Stimulated activated CD8-positive, alpha-beta memory T cell treated with anti-CD3 and anti-CD28 coated beads, Interleukin-15, amount 100 ng/mL, for 24 hours (primary cell): ENCODE measurements at places on chromosomes 4 and X.

DNA sequence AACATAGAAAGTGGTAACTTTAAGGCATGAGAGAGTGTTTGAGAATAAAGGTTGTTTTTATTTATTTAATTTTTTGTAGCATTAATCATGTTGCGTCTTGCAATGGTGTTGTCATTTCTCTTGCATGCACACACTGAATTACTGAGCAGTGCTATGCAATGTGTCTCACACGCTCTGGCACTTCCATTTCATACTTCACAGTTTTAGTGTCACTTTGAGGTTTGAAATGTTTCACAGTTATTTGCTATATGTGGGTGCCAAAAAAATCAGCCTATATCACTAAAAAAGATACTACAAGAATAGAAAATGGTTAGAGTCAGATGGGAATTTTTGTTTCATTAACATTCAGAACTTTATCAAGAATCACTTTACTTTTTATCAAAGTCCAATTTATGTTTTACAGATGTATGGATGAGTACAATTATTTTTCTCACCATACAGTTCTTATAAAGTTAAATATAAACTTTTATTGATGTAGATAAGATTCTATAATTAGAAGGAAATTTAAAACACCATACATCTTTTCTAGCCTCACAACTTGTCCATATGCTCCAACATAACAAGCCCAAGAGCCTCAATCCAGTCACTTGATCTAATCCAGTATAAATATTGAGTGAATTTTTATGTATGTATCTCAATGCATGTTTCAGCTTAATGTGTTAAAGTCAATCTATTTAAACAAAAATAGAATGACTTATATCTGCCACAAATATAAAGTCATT is 114.0 kb downstream of the IQCM start:
- no peak for DNase-seq

GRCh38 chr4:121685257-121685656 is 11.5 kb downstream of the ANXA5 start:
- no peak for DNase-seq

- DNase-seq = no peak
These were observed 39.0 kb upstream of the RASL11B start for GRCh38 chr4:52822972-52823701.

DNA sequence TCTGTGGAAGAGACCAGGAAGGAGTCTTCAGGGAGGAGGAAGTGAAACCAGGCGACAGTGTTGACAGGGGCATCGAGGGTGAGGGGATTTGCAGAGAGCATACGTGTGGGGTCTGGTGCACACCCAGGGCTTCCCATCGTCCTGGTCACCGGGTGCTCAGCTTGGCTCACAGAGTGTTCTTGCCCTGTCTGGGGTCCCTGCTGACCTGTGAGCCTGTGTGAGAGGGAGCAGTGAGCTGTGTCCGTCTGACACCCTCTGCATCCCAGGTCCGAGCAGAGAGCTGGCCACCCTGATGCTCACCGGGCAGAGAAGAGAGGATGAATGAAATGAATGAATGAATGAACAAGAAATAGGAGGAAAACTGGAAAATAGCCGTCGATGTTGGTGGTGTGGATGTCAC is 46.5 kb downstream of the CPZ start:
- DNase-seq = no peak

- no peak for DNase-seq
These were observed 74.6 kb upstream of the SH3RF1 start for GRCh38 chr4:169345316-169345721.

- DNase-seq = no peak
These were observed 5.8 kb downstream of the CPE start for GRCh38 chr4:165384598-165384997.

GRCh38 chr4:120000591-120001296 is 65.9 kb downstream of the MAD2L1 start:
- DNase-seq = no peak

DNA sequence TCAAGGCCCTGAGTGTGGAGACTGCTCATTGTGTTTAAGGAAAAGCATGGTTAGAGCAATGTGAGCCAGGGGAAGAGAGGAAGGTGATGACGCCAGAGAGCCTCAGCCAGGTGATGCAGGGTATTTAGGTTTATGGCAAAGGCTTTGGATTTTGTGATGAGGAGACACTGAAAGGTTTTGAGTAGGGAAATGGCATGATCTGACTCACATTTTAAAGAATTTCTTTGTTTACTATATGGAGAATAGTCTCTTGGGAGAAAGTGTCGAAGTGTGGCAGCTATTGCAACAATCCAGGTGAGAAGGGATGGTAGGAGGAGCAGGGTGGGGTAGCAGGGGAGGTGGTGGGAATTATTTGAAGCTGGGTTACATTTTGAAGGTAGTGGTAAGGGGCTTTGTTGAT is 293.4 kb upstream of the IGFBP7 start:
- DNase-seq = no peak

- DNase-seq = no peak
These were observed 9.9 kb downstream of the OGT start for GRCh38 chrX:71542825-71543224.

- DNase-seq = no peak
These were observed 109.8 kb downstream of the DCTD start for GRCh38 chr4:182807346-182807745.

DNA sequence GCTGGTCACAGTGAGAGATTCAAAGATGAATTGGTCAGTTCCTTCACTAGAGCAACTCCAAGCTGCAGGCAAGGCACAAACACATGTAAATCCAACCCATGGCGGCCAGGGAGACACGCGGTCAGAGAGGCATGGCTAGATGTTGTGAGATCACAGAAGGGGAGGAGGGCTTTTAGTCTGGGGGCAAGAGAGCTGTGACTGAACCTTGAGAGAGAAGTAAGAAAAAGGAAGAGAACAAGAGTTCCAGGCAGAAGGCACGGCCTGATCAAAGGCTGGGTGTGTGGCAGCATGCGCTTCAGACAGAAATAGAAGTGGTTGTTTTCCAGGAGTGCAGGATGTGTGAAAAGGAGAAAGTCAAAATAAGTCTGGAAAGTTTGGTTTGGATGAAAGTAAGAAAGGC is 15.9 kb downstream of the CCDC149 start:
- no peak for DNase-seq

DNA sequence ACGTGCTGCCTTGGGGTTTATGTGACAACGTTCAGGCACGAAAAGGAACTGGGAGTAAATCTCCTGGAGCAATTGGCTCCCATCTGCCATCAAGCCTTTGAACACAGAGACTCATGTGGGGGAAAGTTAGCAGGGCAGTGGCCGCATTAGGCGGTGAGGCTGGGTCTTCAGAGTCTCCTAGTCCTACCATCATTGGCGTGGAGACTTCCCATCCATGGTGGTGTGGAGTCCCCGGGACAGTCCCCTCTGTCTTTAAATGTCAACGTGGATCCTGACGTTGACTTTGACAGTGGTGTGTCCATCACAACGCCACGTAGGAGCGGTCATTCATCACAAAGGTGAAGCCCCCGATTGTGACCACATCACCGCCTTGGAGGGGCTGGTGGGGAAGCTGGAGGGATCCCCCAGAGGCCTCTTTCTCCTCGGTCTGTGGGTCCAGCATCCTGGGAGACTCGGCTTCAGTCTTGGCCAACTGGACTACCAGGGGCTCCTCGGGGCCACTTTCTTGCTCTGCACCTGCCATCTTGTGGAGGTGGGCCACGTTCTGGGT is 21.8 kb downstream of the CRLF2 start:
- no peak for DNase-seq

- no peak for DNase-seq
These were observed 25.2 kb downstream of the DNAJB14 start for GRCh38 chr4:99921174-99921573.

- DNase-seq = no peak
These were observed 29.3 kb upstream of the LRAT start for GRCh38 chr4:154714339-154715040.

DNA sequence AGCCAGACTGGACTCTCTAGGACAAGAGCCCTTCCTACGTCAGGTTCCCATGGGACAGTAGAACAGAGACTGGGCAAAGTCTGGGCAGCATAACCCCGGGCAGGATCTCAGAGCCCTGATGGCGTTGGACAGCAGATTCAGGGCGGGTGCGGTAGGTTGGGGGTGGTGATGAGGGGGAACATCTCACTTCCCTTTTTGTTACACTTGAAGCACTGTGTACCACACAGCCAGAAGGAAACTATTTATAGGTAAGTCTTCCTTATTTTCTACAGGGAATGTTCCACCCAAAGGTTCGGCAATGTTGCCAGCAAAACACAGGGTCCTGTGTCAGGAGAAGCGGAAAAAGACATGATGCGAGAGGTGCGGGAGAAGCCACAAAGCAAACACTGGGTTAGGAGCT is 54.3 kb downstream of the TSC22D3 start:
- no peak for DNase-seq

DNA sequence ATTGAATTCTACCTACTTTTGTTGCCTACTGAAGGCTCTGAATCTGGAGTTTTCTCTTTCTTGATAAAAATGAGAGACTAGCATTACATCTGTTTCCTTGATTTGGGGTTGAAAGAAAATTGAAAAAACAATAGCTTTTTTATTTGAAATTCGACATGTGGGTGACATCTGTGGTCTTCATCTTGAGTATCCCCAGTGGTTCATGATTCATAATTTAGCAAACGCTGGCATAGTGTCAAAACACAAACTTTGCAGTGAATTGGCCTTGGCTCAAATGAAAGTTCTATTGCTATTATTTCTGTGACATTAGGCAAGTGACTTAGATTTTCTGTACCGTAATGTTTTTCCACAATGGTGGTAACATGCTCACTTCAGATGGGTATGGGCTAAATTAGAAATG is 747.6 kb downstream of the PCDH7 start:
- DNase-seq = no peak

- DNase-seq = no peak
These were observed 135.2 kb upstream of the RASGEF1B start for GRCh38 chr4:81606801-81607501.

DNA sequence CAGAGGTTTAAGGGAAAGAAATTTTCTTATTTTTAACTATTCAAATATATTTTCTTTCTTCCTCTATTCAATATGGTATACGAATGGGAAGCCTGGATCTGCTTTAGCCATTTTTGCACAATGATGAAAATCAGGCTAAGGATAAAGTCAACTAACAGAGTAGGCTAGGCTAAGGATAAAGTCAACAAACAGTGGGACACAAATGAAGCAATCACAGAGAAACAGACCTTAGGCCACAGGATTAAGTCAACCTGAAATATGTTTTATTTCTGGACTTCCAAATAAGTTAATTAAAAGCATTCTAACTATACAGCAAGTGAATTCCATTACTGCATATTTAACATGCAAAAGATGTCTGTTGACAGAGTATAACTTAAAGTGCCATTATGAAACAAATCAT is 17.0 kb downstream of the DYNLT3 start:
- DNase-seq = no peak

- DNase-seq = no peak
These were observed 14.0 kb upstream of the ADAD1 start for GRCh38 chr4:122364700-122365404.

DNA sequence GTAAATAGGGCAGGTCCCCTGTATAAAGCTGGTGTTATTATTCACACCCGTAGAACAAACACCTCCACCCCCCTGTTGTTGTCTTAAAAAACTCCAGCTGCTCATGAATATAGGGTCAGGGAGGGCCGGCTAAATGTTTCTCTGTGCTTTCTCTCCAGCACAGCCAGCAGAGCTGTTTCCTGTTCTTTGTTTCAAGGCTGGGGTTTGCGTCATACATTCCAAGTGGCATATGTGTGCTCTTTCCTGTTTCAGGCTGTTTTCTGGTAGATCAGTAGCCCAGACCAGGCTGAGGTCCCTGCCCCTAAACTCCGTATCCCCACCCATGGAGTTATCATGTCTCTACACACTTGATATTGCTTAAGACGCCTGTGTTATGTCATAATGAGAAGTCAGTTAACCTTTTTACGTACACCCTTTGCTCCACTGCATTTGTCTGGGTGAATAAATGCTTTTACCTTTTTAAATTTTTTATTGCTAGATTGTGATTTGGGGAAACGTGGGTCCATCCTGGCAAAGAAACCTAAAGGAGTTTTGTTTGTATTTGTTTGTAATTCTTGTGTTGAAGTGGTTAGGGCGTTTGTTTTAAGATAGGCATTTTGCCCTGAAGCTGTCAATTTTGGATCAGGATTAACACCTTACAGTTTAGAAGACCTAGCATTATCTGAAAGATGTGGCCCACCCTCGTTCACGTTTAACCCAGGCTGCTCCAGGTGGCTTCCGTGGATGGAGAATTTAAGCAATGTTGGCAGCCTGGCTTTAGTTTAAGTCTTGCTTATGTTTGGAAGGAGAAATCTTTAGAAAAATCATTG is 3.3 kb downstream of the KLF3 start:
- no peak for DNase-seq

DNA sequence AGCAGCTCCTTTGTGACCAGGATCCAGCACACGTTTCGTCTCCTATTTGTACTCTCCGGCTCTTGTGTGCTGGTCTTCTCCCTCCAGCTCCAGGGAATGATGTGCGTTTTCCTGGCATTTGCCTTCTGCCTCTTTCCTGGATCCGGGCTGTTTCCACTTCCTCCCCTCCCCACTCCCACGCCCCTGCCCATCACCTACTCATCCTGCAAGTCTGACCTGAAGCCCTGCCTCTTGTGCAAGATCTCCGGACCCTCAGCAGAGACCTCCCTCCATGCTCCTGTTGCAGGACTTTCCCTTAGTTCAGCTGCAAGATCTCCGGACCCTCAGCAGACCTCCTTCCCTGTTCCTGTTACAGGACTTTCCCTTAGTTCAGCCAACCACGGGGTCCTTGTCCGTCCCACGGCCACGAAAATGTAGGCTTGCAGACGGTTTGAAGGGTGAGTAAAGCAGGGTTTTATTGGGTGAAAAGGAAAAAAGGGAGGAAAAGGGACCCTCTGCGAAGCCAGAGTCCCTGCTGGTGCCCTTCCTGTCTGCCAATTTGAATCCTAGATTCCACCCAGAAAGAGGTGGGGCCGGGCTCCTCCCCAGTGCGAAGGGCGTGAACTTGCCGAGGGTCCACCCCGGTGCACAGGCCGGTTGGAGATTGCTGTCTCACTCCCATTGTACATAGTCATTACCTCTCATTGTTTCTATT is 74.4 kb upstream of the IRF2 start:
- DNase-seq = no peak

- DNase-seq = no peak
These were observed 845.2 kb downstream of the PCDH18 start for GRCh38 chr4:136687118-136687517.

GRCh38 chr4:97770222-97770621 is 373.1 kb downstream of the STPG2 start:
- no peak for DNase-seq

GRCh38 chr4:74919783-74920182 is 13.1 kb upstream of the PARM1 start:
- no peak for DNase-seq

- no peak for DNase-seq
These were observed 6.8 kb upstream of the CDKL2 start for GRCh38 chr4:75637176-75637575.

DNA sequence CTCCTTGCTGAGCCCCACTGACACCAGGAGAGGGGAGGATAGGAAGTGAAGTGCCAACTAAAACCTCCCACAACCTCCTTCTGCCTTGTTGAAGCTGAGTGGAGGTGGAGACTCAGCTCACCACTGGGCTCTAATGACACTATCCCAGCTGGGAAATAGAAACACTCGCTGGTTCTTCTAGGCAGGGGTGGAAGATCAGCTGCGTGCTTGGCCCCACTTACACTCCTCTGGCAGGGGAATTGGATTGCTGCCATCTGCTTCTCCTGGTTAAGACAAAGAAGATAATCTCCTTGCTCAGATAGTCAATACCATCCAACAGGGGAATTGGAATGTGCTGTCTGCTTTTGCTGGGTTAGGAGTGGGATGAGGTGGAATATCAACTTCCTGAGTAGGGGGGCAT is 392.5 kb downstream of the ZNF674 start:
- DNase-seq = no peak

GRCh38 chrX:39690541-39691415 is 407.0 kb downstream of the BCOR start:
- no peak for DNase-seq

GRCh38 chr4:93810340-93810992 is 18.1 kb upstream of the ATOH1 start:
- no peak for DNase-seq
